Lower leg skin (tissue), 4 donors: ENCODE measurements at places on chromosomes 3 and 15. TPM values are rescaled to one million over a fixed set of nuclear protein-coding genes. Genes with fewer than 3 reads are reported as not detected.

DNA sequence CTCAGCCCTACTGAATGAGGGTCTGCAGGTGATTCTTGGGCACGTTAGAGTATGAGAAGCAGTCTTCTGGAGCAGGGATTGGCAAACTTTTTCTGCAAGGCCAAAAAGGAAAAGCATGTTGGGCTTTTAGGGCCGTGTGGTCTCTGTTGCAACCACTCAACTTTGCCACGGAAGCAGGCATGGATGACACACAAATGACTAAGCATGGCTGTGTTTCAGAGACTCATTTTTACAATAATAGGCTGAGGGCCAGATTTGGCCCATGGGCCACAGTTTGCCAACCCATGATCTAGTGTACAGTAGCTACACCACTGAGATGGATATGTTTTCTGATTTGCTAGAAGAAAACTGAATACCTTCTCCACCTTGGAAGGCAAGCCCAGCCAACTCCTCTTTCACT lies 66.1 kb upstream of the PRICKLE2 start:
- peak; percentile 91 for DNase-seq

- DNase-seq, result no peak
Observed at GRCh38 chr3:53147903-53148400, 13.1 kb upstream of the PRKCD start.

GRCh38 chr15:71588746-71589145 lies 221.6 kb upstream of the NR2E3 start:
- DNase-seq, result no peak

GRCh38 chr3:5226783-5227182 lies 39.3 kb downstream of the EDEM1 start:
- DNase-seq, result no peak

- no peak for DNase-seq
Observed at GRCh38 chr3:113096188-113096892, 105.6 kb downstream of the GTPBP8 start.

GRCh38 chr3:176403531-176403930 lies 793.8 kb downstream of the TBL1XR1 start:
- DNase-seq, result no peak

GRCh38 chr3:189260556-189261493 lies 89.1 kb downstream of the TPRG1 start:
- no peak for DNase-seq

CPA3 gene
- 2.0 TPM for total RNA-seq
